Activated T-helper 9 cell treated with anti-CD3 and anti-CD28 coated beads, Interleukin-2, amount 50 U/mL, for 16 hours (primary cell): ENCODE measurements at places on chromosomes 4 and X.
A peak's percentile ranks its signal among the peaks of the same experiment; 100 is the strongest.

DNA sequence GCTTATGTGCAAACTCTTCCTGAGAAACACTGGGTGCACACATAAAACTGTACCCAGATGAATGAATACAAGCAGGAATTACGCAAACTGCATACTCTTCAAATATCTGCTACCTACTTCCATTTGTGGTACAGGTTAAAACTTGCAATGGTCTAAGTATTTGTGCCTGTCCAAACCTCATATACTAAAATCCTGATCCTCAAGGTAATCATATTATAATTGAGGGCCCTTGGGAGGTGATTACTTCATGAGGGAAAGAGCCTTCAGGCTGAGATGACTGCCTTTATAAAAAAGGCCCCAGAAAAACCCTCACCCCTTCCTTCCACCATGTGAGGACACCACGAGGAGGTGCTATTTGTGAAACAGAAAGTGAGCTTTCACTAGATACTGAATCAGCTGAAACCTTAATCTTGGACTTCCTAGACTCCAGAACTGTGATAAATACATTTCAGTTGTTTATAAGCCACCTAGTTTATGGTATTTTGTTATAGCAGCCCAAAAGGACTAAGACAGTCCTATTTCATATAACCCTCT lies 1977.2 kb downstream of the PCDH7 start:
- no peak for DNase-seq

DNA sequence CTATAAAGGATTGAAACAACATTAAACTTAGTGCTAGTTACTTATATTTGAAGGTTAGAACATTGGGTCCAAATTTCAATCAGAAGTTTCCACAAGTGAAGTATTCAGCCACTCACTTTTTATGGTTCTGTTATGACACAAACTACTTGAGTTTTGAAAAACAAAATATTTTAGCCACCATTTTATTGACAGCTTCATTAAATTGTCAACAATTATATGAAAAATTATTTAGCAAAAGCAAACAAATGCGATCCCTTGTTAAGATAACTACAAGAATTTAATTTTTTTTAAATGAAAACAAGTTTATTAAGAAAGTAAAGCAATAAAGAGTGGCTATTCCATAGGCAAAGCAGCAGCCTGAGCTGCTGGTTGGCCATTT lies 3.1 kb downstream of the CXCL2 start:
- DNase-seq, result no peak

DNA sequence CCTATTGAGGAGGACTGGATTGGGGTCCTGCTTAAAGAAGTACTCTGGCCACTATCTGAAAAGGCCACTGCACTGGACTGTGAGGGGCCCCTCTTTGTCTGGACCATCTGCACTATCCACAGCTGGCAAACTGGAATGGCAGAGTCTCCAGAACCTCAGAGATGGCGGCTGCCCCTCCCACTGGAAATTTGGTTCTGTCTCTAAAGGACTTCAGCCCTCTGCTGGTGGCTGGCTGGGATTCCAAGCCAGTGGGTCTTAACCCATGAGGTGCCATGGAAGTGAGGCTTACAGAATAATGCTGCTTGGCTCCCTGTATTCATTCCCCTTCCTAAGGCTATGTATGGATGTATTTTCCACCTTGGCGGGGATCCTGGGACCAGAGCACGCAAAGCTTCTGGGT lies 41.6 kb upstream of the CYLC1 start:
- no peak for DNase-seq

- DNase-seq, result no peak
Observed at GRCh38 chrX:26511589-26512363, 295.8 kb downstream of the MAGEB5 start.

DNA sequence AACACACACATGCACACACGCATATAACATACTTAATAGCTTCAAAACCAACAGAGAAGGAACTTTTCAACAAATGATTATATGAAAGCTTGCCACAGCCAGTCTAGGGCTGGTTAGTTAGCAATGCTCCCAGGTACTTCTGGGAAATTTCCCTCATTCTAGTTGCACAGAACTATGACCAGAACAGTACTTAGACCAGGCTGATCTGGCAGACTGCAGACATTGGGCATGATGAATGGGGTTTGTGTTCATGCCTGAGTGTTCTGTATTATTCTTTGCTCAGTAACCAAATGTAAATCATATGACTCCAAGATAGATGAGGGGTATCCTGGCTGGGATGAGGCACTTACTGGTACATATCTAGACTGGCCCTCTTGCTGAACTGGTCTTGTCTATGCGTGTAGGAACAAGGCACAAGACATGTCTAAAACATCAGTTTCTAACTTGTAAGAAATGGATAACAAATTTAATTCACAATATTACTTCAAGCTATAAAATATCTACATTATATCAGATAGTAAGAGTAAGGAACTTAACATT lies 50.3 kb upstream of the GEMIN8 start:
- DNase-seq, result no peak

DNA sequence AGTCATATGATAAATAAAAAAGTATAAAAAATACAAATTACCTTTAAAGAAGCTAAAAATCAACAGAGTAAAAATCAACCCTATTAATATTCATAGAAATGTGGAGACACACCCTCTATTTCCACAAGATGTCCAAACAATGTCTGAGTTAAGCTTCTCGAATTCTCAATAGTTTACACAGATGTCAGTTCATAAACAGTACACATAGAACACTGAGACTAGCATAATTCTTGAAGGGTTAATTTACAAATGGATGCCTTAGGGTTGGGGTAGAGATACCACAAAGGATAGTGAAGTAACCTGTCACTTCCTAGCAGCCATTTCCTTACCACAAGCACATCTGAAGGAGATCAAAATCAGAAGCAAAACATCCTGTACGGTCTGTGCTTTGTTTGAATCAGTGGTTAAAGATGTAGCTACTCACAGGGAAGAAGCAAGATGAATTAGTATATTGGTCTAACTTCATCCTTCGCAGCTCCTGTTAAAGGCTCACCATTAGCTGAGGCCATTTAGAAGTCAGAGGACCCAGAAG lies 2393.9 kb downstream of the ARAP2 start:
- DNase-seq, result no peak

DNA sequence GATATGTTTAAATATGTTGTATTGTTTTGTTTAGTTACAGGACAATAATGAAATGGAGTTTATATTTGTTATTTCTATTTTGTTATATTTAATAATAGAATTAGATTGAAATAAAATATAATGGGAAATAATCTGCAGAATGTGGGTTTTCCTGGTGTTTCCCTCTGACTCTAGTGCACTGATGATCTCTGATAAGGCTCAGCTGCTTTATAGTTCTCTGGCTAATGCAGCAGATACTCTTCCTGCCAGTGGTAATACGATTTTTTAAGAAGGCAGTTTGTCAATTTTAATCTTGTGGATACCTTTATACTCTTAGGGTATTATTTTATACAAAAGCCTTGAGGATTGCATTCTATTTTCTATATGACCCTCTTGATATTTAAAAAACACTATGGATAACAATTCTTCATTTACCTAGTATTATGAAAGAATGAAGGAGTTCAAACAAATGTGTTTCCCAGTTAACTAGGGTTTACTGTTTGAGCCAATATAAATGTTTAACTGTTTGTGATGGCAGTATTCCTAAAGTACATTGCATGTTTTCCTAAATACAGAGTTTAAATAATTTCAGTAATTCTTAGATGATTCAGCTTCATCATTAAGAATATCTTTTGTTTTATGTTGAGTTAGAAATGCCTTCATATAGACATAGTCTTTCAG lies 26.9 kb downstream of the NUDT6 start:
- no peak for DNase-seq

GRCh38 chrX:68894513-68895340 lies 65.9 kb downstream of the EFNB1 start:
- no peak for DNase-seq

DNA sequence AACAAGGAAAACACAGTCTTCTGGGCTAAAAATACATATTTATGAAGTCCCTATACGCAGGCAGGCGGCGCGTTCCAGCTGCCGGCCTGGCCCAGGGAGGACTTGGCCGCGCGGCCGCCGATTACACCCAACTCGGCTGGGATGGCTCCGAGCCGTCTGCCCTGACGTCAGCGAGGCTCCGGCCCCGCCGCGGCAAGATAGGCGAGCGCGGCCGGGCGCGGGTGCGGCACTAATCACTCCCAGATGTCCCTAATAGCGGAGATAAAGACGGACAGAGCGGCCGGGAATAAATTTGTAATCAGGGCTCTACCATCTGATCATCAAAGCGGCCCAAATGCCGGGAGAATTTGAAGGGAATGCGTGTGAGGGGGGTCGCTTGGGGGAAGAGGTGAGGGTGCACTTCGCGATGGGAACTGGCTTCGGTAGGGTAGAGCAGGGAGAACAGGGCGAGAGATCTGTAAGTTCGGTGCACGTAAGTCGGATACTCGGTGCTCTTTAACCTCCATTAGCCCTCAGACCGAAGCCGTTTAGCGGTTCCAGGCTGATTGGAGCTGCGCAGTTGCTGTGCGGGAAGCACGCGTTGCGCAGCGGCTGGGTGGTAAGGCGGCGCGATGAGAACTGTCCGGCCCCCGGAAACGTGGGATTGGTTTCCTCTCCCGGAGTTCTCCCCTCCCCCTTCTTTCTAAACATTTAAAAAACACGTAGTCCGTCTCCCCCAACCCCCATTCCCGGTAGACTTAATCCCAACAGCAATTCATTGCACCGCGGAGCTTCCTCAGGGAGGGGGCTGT lies 7.7 kb downstream of the HAND2 start:
- DNase-seq, result no peak

DNA sequence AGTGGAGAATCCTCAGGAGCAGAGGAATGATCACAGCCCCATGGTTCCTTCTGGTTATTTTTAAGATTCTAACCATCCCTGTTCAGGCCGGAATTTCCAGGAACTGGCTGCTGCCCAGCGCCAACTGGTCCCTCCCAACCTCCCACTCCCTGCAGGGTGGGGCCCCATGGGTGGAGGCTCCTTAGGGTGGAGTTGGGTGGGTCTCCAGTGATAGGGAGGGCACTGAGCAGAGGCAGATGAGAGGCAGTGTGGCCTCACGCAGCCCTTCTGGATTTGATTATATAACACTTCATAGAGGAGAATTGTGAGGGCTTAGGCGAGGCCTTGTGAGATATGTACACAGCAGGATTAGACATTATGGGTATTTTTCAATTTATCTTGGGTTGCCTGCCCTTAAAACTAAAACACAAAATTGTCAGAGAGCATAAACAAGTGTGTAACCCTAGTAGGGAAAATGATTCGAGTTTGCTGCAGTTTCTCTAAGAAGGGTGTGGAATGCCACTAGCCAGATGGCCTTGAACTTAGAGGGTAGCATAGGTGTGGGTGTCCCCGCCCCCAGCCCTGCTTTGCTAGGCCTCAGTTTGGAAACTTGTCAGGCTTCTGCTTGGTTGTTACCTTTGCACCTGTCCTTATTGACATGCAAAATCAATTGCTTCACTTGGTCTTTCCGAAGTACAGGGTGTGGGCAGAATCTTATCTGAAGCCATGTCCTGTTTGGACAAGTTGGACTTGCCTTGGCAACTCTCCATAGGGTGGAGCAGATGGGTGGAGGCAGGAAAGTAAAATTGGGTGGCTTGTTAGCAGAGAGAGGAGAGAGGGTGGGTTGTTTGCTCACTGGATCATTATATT lies 9.4 kb downstream of the KLF3 start:
- DNase-seq, result no peak

- no peak for DNase-seq
Observed at GRCh38 chr4:1210241-1210841, 38.0 kb upstream of the SPON2 start.

DNA sequence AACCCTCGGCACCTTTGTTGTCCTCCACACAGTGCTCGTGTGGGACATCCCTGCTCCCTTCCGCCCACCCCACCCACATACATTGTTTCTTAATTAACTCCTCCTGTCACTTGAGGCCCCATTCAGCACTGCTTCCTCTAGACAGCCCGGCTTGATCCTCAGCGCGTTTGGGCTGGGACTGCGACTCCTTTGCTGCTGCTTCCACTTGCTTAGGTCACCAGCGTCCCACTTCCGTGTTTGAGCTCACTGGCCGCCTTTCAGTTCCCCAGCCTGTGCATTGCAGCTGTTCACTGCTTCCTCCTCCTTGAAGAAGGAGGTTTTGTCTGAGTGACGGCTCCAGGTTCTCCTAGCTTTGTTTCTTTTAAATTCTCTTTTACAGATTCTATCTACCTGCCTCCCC lies 16.1 kb downstream of the RNF4 start:
- peak; percentile 27 for DNase-seq

DNA sequence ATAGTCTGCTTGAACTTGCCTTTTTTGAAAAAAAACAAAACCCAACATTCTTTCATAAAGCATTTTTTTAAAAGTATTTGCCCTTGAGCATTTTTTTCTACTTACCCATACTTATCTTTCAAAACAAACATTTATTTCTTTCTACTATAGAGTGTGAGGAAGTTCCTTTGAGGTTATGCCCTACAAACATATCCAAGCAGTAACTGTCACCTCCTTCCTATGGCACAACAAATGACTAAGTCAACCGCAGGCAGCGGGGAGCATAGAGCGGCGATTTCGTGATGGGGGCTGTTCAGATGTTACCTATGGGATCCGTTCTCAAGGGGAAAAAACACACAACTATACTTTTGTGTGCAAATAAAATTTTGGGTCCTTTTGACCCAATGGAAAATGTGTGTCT lies 19.4 kb downstream of the SPRY1 start:
- DNase-seq, result peak; percentile 20

- no peak for DNase-seq
Observed at GRCh38 chrX:104039689-104040505, at the start of gene H2BW2. Gene H2BW2 (plus strand): TSS chrX:104039956. CDS start chrX:104039995, 39 bp downstream.

DNA sequence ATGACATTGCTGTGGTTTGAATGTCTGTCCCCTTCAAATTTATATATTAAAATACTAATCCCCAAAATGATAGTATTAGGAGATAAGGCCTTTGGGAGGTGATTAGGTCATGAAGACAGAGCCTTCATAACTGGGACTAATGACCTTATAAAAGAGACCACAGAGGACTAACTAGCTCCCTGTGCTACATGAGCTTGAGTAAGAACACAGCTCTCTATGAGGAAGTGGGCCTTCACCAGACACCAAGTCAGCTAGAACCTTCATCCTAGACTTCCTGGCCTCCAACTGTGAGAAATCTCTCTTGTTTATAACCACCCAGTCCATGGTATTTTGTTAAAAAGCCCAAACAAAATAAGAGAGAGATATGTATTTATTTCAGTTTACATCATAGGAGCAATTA lies 242.2 kb upstream of the CTSO start:
- no peak for DNase-seq

DNA sequence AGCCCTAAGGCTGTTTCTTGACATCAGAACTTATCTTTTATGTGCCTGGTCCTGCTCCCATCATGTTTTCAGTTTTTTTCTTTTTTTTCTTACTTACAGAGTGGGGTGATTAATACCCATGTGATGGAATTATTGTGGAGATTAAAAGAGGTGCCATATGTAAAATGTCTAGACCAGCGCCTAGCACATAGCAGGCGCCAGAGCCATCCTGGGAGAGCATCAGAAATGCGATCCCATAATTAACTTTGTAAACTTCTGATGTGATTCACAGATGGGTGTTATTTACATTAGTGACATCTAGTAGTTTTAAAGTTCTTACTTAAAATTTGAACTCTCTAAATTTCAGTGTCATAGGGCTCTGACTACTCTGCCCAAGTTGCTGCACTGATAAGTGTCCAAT lies 66.2 kb upstream of the PGRMC2 start:
- DNase-seq, result no peak

- DNase-seq, result no peak
Observed at GRCh38 chrX:124341396-124342132, 4.8 kb upstream of the SH2D1A start.
